ENCODE measurements at places on chromosomes 7 and 10. TPM values are rescaled to one million over a fixed set of nuclear protein-coding genes. Genes with fewer than 3 reads are reported as not detected.

Gene TCF7L2
- total RNA-seq: 18.7 TPM

Gene TOMM7
- 146 TPM for total RNA-seq

Gene FAS
- 13.0 TPM for total RNA-seq

- DNase-seq: no peak
Measured at GRCh38 chr7:152424348-152425108, 11.3 kb downstream of the KMT2C start.

GRCh38 chr7:54632696-54633095 lies 90.5 kb downstream of the VSTM2A start:
- DNase-seq: no peak

Gene CNTNAP2
- total RNA-seq: 2.0 TPM

DNA sequence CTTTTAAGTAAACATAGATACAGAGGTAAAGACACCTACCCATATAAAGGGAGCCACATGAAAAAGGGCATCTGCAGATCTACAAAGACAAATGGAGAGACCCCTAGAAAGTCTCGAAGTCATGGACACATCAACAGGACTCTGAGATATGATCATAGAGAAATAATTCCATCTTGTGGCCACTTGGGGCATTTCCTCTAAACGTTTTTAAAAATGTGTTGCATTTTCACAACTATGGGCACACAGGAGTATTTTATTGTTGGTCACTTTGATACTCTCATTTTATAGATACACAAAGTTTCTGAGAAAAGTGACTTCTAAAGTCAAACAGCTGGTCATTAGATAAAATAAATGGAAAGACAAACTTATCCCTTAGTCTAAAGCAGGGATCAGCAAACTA lies 87.1 kb downstream of the CRTAC1 start:
- DNase-seq: no peak

DNA sequence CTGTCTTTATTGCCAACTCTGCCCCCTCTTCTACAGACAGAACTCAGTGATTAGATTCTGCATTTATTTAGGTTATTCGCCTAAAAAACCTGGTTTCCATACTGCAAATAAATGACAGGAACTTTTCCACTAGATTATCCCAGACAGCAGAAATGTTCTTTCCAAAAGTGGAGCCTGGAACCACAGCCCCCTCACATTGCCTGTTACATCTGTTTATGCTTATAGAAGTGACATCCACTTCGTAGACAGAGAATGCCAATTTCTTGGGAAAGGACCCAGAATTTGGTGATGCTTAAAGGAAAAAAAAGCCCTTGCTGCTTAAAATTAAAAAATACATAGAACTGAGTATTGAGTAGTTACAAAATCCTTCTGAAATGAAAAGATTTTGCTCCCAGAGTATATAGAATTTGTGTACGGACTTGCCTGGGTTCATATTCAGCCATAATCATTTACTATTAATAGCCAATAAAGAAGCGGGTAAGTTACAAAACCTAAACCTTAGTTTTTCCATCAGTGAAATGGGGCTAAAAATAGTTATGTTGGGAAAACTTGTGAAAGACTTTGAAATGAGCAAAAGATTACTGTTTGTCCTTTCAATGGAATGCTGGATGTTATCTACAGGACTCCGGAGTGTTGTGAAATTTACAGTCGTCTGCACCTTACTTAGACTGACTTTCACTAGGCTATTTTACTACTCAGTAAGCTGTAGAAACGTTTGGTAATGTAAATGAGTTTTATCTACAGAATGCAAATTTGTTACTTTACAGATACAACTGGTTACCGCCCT lies 1.1 kb upstream of the PPP1R9A start:
- no peak for DNase-seq

DNA sequence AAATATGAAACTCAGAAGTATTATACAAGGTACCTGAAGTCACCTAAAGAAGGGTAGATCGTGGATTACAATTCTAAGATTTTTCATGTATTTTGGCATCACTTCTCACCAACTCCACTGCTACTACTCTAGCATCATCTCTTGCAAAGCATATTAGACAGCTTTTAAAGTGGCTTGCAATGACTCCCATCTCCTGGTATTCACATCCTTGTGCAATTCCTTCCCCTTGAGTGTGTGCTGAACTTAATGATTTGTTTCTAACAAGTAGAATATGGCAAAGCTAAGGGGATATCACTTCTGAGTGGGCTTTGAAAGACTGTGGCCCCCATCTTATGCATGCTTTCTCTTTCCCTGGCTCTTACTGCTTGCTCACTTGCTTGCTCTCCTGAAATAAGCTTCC lies 280.2 kb downstream of the SNX13 start:
- no peak for DNase-seq

DNA sequence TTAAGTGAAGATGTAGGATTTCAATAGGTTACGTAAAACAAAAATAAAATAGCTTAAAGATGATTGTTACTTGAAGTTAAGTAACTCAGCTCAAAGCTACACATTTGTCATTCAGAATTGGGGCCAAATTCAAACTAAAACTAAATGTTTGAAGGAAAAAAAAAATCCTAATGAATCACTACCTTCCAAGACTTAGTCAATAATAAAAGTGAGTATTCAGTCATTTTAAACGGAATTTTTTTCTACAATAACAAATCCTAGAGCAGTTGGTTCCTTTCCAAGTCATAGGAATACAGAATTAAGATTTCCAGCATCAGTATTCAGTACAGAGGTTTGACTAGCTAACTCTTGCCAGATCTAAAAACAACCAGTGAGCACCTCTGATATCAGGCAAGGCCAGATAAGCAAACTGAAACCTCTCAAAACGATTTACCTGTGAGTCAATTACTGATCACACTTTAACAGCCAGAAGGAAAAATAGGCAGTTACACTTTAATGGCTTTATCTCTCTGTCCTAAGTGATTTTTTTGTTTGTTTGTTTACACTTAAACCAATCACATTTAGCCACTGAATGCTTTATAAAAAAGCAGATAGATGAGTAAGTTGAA lies 669.8 kb upstream of the ANKRD30A start:
- DNase-seq: no peak

GRCh38 chr7:105389088-105389650 lies 448 bp upstream of the SRPK2 start:
- peak; percentile 55 for DNase-seq

- no peak for DNase-seq
Measured at GRCh38 chr7:27765841-27766240, 25.9 kb downstream of the TAX1BP1 start.

- no peak for DNase-seq
Measured at GRCh38 chr10:58174831-58175230, 92.9 kb downstream of the IPMK start.

DNA sequence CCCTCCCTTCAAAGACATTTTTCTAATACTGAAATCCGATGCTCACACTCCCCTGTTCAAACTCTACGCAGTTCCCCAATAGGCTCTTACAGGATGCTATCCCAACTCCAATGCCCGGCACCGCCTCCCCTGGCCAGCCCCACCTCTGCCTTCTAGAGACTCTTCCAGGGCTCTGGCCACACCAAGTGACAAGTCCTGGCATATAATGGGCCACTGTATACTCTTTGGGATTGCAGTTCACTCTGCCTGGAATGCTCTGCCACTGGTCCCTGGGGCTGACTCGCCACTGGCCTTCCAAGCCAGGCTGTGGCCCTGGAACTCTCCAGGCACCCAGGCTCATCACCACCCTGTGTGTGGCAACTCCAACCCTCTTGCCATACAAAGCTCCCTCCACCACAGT lies 3.1 kb upstream of the BRI3 start:
- DNase-seq: no peak

GRCh38 chr7:6210621-6211372 lies 61.6 kb downstream of the CYTH3 start:
- DNase-seq: no peak

DNA sequence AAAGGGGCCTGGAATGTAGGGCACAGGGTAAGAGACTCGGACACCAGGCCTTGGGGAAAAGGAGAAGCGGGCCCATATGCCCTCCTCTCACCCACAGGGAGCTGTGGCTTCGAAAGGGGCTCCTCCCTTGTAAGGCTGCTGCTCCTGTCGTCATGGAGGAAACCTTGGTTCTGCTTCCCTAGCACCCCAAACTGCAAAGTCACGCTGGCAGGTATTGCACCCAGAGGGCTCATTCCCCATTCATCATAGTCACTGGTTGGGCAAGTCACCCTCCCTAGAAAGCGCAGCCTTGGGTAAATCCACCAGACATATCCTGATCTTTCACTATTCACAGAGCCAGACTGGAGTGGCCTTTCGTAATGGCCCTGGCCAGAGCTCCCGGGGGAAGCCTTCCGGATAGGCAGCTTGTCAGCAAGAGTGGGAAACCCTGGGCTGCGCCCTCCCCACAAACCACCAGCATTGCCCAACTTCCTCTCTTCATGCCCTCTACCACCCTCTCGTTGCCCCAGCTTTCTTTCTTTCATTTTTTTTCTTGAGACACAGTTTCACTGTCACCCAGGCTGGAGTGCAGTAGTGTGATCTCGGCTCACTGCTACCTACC lies 121.0 kb downstream of the HIP1 start:
- peak; percentile 66 for DNase-seq

Gene SFMBT2
- total RNA-seq: 1.1 TPM

Gene PLAU
- total RNA-seq: 0.50 TPM

DNA sequence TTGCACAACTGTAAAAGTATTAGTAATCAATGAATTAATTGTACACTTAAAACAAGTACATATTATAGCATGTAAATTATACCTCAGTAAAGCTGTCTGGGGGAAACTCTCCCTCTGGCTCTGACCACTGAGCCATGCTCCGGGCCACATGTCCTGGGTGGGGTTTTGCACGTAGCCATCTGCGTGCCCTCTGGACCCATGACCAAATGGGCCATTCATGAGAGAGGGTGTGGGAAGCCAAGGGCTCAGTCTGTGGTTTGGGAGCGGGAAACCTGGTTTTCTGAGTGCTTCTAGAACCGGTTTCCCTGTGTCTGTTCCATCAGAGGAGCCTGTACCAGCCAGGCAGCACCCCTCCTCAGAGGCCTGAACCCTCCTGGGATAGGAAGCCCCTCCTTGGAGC lies 143.2 kb downstream of the SH3PXD2A start:
- no peak for DNase-seq
